ENCODE measurements at places on chromosomes 16 and 17.
A peak's percentile ranks its signal among the peaks of the same experiment; 100 is the strongest.

- no peak for DNase-seq
These were observed 3.3 kb downstream of the FOXF1 start for GRCh38 chr16:86513471-86514277.

DNA sequence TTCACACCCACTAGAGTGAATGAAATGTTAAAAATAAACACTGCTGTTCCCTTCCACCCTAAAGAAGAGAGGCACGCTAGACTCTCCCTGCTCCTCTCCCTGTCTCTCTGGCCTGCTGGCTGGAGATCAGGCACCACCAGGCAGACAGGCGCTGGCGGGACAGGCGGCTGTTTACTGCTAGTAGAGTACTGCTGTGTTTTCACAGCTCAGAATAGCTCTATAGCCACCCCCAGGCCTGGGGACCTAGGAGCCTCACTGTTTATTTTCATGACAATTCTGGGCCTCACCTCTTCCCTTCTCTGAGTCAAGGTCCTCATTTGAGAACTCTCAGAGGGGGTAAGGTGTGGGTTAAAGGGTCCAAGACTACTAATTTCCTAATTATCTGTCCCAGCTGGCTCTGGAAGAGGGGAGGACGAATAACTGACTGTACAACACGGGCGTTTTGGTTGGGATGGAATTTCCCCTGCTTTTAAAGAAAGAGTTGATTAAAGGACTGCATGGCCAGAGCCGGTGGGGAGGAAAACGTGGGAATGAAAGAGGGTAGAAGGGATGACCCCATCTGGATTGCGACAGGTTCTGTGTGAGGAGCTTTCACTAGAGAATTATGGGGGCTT is 9.0 kb upstream of the G6PC1 start:
- DNase-seq, result peak; percentile 47

DNA sequence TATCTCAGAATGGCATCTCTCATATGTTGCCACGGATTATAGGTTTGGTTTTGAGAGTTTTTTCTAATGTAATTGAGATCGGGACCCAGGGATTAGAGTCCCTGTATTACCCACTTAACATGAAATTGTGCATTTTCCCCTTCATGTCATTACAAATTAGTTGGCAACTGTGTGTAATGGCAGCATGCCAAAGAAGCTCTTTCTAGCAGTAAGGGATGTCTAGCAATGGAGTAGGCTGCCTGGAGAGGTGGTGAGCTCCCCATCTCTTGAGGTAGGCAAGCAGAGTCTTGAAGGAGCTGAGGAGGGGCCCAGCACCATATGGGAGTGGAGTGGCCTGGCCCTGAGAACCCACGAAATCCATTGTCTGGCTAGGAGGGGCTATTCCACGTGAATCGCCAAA is 10.0 kb upstream of the KATNB1 start:
- no peak for DNase-seq

- DNase-seq, result peak; percentile 86
These were observed 24.0 kb upstream of the SSTR5 start for GRCh38 chr16:1048442-1049112.

DNA sequence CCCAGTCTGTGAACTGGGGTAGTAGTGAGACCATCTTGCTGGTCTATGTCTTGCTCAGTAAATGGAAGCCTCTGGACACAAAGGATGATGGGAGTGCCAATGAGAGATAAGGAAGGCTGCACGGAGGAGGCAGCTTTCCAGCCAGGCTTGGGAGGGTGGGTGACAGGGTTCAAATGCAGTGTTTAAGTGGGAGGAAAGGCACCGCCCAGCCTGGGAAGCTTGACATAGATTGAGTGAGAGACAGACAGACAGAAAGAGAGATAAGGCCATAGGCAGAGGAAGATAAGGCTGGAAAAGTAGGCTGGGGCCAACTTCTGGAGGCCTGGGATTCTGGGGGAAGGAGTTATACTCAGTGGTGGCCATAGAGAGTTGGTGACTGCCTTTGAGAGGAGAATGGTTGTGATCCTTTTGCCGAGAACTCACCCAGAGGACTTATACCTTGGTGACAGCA is 7.2 kb upstream of the COL1A1 start:
- DNase-seq, result no peak

- no peak for DNase-seq
These were observed 44.9 kb downstream of the VAC14 start for GRCh38 chr16:70756071-70756470.

DNA sequence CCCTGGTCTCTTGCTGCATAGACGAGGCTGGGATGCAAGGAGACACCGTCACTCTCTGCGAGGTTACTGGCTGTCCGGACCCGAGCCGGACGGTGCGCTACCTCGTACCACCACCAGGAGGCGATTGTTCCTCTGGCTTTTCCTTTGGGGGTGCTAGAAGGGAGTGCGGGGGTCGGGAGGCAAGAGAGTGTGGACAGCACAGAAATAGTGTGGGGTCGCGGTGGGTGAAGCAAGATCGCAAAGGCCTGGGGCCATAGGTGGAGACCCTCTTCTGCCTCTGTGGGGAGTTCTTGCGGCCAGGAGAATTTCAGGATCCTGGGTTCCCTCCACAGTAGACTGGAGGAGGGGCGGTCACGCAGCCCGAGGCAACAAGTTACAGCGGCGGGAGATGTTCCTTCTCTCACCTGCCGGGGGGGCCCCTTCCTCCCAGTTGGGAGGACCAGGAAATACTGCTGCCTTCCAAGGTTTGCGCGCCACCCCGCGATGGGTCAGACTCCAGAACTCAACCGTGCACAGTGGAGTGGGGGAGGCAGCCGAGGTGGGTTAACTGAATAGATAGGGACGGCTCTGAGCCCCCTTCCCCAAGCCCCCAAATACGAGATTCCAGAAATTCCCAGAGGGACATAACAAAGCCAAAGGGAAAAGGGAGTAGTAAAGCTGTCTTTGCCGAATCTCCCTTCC is 6.9 kb downstream of the PHOSPHO1 start:
- DNase-seq, result peak; percentile 92

- DNase-seq, result peak; percentile 63
These were observed 63.9 kb downstream of the RTN4RL1 start for GRCh38 chr17:1961189-1961588.

DNA sequence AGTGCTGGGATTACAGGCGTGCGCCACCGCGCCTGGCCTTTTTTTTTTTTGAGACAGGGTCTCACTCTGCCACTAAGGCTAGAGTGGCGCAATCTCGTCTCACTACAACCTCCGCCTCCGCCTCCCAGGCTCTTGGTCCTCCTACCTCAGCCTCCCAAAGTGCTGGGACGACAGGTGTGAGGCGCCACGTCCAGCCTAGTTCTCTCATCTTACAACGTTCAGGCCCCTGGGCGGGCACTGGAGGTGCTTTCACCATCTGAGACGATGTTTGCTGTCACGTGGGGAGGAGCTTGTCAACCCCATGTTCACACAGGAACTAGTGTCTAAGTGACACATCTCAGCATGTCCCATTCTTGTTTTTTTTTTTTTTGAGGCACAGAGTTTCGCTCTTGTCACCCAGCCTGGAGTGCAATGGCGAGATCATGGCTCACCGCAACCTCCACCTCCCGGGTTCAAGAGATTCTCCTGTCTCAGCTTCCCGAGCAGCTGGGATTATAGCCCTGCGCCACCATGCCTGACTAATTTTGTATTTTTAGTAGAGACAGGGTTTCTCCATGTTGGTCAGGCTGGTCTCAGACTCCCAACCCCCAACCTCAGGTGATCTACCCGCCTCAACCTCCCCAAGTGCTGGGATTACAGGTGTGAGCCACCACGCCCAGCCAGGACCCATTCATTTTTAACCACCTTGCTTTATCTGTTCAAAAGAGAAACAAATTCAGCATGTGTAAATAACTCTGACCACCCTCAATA is 5.2 kb upstream of the FANCA start:
- no peak for DNase-seq

DNA sequence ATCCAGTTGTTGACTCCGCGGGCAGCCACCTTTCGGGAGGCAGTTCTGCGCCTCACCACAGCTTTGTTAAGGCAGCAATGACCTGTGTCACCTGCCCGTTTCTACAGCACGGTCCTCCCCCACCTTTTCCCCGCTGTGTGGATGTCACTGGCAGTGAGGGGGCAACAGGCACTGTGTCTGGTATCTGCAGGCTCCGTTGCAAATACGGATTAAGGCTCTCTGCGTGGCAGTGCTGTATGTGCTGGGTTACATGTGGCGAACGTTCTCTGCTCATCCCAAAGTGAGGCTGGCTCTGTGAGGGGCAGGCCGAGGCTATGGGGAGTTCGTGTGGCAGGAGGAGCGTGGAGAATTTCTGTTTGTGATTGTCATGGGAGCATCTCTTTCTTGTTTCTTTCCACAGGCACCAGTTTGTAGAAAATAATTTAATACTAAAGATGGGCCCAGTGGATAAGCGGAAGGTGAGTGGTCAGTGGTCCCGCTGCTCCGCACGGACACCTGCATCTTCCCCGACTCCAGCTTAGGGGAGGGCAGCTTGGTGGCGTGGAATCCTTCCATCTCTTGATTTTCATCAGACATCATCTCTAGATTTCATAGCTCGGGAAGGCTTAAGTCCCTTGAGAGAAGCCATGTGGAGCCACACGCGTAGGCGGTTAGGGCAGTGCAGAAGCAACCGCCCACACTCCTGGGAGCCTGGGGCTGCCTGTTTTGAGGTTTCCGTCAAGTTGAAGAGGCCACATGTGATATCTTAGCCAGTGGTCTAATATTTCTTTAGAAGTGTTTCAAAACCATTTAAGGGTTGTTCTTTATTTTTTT is 57.8 kb downstream of the PDPK1 start:
- DNase-seq, result no peak

GRCh38 chr16:88373927-88374492 is 8.7 kb upstream of the ZNF469 start:
- DNase-seq, result no peak

DNA sequence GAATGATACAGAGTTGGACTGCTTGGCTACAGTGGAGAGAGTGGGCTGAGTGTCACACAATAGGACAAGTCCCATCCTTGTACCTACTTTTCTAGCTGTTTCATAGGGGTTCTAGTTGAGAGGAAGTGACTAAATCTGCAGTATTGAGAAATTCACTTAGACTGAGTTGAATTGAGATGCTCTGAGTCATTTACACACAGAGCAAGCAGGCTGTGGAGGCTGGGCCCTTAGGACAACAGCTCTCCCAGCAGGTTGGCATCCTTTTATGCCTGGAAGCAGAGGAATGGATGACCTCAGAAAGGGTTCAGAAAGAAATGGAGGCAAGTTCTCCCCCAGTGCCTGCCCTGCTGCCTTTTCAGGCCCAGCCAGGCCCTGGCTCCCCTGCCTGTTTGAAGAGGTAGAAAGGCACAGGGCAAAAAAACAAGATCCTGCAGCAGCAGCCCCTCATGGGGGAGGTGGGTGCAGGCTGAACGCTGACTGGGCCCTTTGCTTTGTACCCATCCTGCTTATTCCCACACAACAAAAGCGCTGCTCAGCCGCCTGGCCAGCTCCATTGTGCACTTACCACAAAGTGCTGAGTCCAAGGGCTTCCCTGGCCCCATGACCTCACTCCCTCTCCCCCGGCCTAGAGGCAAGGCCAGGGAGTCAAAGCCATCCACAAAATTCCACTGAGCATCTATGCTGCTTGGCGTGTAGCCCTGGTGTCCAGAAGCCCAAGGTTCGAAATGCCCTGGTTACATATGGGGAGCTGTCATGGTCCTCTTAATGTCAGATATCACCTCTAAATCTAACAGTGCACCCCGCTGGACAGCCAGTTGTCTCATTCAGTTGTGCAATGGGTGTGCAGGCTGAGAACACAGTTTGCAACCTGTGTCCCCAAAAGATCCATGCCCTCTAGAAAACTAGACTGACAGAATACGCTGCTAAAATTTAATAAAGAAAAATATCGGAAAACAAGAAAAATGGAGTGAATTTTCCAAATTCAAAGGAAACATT is 5.4 kb upstream of the CRYBA1 start:
- DNase-seq, result peak; percentile 24

GRCh38 chr16:23905027-23905426 is 69.2 kb downstream of the PRKCB start:
- DNase-seq, result peak; percentile 61

GRCh38 chr17:37305406-37305905 is 70.3 kb upstream of the C17orf78 start:
- no peak for DNase-seq

DNA sequence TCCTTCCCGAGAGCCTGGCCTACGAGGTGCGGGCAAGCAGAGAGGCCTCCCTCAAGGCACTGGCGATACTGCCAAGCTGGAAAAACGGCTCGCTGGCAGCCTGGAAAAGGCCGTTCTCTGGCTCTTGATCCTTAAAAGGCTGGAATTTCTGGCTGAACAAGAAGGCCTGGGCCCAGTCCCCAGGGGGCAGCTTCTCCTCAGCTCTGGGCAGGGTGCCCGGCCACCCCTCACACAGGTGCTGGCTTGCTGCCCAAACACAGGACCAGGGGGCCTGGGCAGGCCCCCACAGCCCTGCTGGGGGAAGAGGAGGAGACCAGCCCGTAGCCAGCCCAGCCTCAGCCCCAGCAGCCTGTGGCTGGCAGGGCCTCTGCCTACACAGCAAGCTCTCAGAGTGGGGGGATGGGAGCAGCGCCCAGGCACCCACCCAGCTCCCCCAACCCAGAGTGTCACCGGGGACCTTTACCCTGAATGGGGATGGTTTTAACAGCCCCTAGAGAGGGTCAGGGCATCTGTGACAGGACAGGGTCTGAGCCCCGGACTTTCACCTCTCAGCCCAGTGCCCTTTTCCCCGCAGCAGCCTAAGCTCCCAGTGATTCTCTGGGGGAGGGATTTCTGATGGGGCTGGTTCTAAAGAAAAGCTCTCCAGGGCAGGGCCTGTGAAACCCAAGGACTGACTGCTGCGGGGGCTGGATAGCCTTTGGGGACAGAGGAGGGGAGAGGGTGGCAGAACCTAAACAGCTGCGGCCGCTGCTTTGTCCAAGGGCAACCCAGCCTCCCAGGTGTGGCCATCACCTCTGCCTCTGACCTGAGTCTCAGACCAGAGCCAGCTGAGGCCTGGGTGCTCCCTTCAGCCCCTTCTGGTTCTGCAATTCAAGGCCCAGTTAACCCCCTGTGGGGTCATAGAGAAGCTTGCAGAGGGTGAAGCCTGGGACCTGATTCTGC is 38.6 kb upstream of the TOB1 start:
- no peak for DNase-seq

DNA sequence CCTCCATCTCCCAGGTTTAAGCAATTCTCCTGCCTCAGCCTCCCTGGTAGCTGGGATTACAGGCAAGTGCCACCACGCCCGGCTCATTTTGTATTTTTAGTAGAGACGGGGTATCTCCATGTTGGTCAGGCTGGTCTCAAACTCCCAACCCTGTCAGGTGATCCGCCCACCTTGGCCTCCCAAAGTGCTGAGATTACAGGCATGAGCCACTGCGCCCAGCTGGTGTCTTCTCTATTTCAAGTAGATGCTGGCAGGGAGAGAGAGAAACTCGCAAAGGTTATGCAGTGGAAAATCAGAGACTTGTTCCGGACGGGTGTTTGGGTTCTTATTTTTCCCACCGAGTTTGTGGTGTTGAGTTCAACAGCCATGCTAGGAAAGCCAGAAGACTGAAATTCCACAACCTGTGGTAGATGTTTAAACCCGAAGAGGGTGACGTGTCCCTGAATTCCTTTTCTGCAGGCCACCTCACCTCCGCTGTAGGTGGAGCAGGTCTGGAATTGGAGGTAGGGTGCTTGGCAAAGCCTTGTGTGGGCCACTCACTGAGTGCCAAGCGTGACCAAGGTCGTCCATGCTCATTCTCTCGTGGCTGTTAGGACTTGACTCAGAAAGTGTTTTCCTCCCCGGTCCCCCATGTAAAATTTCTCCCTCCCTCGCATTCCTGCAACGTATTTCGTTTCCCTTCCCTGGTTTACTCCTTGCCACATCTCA is 7.3 kb upstream of the ZDHHC7 start:
- DNase-seq, result no peak
